ENCODE measurements at places on chromosomes 1 and 21. TPM values are rescaled to one million over a fixed set of nuclear protein-coding genes. Genes with fewer than 3 reads are reported as not detected.

DNA sequence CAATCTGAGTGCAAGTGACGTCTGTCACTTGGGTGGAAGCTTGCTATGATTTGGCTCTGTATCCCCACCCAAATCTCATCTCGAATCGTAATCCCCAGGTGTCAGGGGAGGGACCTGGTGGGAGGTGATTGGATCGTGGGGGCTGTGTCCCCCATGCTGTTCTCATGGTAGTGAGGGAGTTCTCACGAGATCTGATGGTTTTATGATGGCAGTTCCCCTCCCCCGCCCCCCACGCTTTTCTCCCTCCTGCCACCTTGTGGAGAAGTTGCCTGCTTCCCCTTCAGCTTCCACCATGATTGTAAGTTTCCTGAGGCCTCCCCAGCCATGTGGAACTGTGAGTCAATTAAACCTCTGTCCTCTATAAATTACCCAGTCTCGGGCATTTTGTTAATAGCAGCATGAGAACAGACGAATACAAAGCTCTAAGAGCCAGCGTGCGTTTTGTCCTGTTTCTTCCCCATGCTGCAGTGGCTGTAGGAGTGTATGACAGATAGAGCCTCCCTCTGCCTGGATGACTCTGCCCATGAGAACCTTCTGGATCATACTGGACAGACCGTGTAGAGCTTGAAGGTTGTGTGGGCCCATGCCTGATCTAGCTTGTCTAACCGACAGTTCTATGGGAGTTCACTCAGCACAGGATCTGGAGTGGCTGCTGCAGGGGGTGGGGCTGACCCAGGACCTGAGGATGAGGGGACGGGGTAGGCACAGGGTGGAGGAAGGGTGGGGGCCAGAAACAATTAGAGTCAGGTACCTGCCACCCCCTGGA lies 139.7 kb upstream of the ERRFI1 start:
- DNase-seq = no peak

- no peak for DNase-seq
Measured at GRCh38 chr1:185720633-185721272, 13.4 kb upstream of the HMCN1 start.

DNA sequence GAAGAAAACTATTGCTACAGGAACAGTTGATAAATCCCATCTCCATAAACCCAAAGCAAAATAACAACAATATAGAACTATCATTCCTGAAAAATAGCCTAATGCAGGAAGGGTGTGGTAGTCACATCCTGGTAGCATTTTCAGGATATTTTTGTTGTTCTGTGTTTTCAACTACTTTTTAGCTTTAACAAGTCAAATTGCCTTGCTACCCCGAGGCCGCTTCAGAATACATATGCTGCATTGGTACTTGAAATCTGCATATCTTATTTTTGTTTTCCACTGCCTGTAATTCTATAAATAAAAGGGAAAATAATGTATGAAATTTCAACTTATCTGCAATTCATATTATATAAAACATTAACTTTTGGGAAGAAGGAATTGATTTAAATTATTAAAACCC lies 36.8 kb upstream of the SYT14 start:
- no peak for DNase-seq

- DNase-seq = no peak
Measured at GRCh38 chr1:147124266-147124665, 48.0 kb downstream of the PRKAB2 start.

GRCh38 chr1:70863239-70863638 lies 184.4 kb downstream of the PTGER3 start:
- DNase-seq = no peak

- DNase-seq = no peak
Measured at GRCh38 chr1:56432166-56432971, 147.0 kb downstream of the PLPP3 start.

DNA sequence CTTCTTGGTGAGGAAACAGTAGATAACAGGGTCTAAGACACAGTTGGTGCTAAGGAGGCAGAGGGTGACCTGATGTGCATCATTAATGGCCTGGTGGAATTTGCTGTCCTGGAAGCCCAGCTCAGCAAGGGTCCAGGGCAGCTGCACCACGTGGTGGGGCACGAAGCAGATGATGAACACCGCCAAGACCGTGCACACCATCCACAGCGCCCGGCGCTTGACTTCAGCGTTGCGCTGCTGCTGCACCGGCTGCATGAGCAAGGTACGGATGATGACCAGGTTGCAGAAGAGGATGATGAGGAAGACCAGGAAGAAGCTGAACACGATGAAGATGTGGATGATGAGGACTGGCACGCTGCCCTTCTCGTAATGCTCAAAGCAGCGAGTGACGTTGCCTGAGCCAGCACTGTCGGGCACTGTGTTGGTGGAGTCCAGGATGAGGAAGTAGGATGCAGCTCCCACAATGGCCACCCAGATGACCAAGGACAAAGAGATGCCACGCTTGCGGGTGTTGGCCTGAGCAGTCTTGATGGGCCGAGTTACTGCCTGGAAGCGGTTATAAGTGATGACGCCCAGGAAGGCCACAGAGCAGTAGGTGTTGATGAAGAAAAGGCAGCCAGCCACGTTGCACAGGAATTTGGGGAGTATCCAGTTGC lies 26.2 kb downstream of the PTAFR start:
- DNase-seq = no peak

- DNase-seq = no peak
Measured at GRCh38 chr1:114093624-114094362, 59.9 kb downstream of the SYT6 start.

- no peak for DNase-seq
Measured at GRCh38 chr1:46817814-46818213, 19.0 kb downstream of the CYP4B1 start.

DNA sequence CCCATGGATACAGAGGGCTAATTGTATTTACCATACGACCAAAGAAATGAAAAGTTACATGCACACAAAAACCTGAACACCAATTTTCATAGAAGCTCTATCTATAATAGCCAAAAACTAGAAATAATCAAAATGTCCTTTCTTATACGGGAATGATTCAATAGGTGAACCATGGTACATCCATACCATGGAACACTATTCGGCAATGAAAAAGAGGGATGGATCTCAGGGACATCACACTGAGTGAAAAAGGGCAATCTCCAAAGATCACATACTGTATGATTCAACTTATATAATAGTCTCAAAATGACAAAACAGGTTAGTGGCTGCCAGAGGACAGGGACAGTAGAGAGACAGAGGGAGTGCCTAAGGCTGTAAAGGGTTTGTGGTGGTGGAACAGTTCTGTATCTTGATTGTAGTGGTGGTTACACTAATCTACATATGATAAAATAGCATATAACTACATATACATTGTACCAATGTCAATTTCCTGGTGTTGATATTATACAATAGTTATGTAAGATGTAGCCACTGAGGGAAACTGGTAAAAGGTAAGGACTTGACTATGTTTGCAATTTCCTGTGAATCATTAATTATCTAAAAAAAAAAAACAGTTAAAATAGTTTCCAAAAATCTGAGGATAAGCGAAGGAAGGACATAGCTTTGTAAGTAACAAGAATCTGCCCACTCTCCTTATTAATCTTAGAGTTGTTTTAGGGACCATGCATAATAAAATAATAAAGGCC lies 3.7 kb downstream of the RSBN1 start:
- no peak for DNase-seq

DNA sequence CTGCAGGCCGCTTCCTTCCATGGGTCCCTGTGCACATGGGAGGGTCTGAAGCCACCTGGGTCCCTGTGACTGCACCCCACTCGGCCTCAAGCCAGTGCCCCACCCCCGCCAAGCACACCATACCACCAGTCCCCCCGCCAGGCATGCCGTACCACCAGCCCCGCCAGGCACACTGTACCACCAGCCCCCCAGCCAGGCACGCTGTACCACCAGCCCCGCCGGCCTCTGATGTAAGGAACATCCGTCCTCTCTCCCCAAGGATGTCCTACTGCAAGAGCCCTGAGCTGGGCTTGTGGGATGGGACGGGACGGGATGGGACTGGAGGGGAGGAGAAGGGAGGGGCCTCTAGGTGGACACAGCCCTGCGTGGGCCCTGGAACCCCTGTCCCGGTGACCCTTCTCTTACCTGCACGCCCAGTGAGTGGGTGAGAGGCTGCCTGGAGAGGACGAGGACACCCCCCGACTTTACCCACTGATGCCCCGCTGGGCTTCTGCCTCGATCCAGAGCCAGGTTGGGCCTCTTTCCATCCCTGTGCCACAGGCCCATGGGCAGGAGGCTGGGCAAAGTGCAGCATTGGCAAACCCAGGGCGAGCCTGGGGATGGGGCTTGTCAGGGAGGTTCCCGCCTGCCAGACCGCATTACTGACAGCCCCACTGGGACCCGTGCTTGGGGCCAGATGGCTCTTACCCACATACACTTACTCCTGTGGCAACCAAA lies 40.8 kb upstream of the COL6A1 start:
- DNase-seq = no peak

- no peak for DNase-seq
Measured at GRCh38 chr1:246658567-246658966, 65.6 kb upstream of the SCCPDH start.

- no peak for DNase-seq
Measured at GRCh38 chr1:17043676-17044075, 10.2 kb downstream of the SDHB start.

DNA sequence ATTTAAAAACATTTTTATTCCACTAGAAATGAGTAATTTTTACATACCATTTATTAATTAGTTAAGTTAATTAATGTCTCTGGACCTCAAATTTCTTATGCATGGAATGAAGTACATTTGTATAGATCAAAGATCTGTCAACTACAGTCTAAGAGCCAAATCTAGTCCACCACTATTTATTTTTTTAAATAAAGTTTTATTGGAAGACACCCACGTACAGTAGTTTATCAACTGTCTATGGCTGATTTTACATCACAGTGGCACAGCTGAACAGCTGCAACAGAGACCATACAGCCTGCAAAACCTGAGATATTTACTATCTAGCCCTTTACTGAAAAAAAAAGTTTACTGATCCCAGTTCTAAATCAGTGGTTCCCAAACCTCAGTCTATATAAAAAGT lies 188.6 kb upstream of the HP1BP3 start:
- no peak for DNase-seq

- no peak for DNase-seq
Measured at GRCh38 chr1:39671433-39671792, 494 bp downstream of the NT5C1A start.

GRCh38 chr1:29700491-29700890 lies 464.2 kb downstream of the PTPRU start:
- no peak for DNase-seq

GRCh38 chr1:178266113-178266512 lies 172.2 kb downstream of the RASAL2 start:
- no peak for DNase-seq

DNA sequence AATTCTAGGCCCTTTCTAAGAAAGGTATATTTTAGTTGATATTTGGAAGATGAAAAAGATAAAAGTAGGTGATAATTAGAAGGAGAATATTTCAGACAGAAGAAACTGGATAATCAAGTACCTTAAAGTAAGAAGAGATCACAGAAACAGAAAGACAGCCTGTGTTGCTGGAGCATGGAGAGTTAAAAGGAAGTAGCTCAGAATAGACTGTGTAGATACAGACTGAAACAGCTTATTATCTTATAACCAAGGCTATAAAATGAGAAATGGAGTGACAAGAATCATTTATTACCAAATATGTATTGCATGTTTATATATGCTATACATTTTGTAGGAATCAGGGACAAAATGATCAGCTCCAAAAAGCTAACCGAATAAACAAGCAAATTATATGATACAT lies 1120.3 kb downstream of the BRINP3 start:
- no peak for DNase-seq

GRCh38 chr1:208855403-208855802 lies 611.2 kb upstream of the PLXNA2 start:
- DNase-seq = no peak

- DNase-seq = no peak
Measured at GRCh38 chr1:125066385-125066784, 3881.6 kb downstream of the SRGAP2C start.

- DNase-seq = no peak
Measured at GRCh38 chr1:230356190-230356589, 69.9 kb downstream of the PGBD5 start.

DNA sequence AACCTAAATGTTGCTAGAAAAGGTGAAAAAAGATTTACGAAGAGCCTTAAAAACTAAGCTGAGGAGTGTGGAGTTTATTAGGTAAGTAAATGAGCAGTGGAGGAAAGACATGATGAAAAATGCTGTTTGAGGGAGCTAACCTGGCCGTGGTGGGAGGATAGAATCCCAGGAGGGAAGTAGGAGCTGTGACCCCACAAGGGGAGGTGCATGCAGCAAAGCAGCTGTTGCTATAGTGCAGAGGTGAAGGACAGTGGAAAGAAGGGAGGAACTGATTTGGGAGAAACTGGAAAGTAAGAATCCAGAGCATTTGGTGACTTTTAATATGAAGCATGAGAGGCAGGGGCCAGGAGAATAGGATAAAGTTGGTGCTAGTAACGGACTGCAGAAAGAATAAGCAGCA lies 271.7 kb upstream of the ADGRL2 start:
- no peak for DNase-seq

DNA sequence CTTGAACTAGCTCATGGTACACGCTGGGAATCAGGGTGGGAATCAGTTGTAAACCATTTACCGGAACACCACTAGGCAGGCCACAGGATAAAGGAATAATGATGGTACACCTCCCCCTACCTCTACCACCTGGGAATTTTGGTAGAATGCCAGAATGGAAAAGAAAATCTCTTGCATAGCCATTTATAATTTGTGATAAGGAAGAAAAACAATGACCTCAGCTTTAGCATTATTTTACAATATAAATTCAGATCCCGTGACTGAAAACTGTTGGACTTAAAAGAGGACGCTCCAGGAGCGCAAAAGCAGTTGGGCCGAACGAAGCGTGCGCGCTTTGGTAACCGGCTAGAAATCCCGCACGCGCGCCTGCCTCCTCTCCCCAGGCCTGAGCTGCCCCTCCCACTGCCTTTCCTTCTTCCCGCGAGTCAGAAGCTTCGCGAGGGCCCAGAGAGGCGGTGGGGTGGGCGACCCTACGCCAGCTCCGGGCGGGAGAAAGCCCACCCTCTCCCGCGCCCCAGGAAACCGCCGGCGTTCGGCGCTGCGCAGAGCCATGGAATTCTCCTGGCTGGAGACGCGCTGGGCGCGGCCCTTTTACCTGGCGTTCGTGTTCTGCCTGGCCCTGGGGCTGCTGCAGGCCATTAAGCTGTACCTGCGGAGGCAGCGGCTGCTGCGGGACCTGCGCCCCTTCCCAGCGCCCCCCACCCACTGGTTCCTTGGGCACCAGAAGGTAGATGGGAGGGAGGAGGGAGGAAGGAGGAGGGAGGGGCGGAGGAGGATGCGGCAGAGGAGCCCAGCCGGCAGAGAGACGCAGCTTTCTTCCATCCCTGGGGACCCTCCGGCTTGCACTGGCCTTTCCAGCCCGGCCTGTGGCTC lies at the start of gene CYP4X1:
Gene CYP4X1 (plus strand): TSS at position 402 of the 873 bp plus-strand sequence. CDS start 149 bp downstream, at position 551.
- DNase-seq = no peak

GBP7 gene
- total RNA-seq = not detected

LCE1E gene
- total RNA-seq = not detected

GBP2 gene
- 185 TPM for total RNA-seq

GJA5 gene
- not detected for total RNA-seq

IGSF5 gene
- total RNA-seq = not detected

LENEP gene
- 2.6 TPM for total RNA-seq

RGSL1 gene
- total RNA-seq = not detected

KCND3 gene
- not detected for total RNA-seq

RNU1-2 gene
- 2,341 TPM for total RNA-seq

LMOD1 gene
- total RNA-seq = not detected

Data from naive thymus-derived CD4-positive, alpha-beta T cell (primary cell).